ENCODE measurements at places on chromosomes 16 and 17.

DNA sequence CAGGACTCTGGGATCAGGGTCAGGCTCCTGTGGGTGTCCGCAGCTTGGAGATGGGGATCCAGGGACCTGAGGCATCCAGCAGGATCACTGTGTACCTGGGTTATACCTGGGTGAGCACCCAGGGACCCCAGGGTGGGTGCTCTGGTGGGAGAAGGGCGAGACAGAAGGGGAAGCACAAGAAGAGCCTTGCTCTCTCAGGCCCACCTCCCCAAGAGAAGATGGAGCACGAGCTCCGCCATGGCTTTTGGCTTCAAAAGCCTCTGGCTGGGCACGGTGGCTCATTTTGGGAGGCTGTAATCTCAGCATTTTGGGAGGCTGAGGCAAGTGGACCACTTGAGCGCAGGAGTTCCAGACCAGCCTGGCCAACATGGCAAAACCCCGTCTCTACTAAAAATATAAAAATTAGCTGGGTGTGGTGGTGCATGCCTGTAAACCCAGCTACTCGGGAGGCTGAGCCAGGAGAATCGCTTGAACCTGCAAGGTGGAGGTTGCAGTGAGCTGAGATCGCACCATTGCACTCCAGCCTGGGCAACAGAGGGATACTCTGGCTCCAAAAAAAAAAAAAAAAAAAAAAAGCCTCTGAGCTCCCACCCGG lies 8.9 kb downstream of the DRC7 start:
- no peak for DNase-seq

DNA sequence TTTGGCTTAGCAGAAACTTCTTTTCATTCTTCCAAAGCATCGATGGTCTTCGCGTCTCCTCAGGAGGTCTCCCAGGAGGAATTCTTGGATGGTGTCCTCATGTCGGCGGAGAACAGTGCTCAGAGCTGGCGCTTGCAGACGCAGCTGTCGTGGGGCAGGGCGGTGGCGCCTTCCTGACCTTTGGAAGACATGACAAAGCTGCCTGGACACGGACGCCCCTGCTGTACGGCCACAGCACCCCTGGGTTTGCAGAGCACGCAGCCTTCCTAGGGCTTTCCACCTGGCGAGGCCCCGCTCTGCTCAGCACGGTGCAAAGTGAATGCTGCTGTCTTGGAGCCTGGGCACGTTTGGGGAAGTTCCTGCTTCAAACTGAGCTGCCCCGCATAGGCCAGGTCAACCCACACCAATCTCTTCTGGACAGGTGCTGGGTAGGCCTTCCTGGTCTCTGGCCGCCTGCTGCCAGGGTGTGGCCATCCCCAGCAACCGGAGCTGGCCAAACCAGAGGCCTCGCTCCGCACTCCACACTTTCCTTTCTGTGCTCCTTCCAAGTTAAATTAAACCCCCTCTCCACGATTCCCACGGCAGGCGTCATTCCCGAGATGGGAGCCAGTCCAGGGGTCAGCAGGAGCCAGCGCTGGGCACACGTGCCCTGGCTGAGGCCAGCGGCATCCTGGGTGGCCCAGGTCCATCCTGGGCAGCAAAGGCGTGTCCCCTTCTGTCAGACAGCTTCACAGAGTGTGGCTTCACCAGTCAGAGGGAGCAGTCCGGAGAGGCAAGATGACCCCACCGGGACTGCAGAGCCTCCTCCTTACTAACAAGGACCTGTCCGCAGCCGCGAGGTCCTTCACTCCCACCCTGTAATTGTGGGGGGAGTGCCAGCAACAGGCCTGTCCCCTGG lies 15.0 kb upstream of the KREMEN2 start:
- no peak for DNase-seq

- no peak for DNase-seq
These were observed 237.4 kb downstream of the ZFHX3 start for GRCh38 chr16:72810480-72810879.

GRCh38 chr16:81314603-81315270 lies at the start of gene GAN:
Gene GAN, plus strand, starts transcription at chr16:81314962. Its CDS starts 152 bp downstream, at chr16:81315114.
- DNase-seq = peak; percentile 94

GRCh38 chr16:12547608-12547922 lies 256.1 kb downstream of the CPPED1 start:
- DNase-seq = no peak

DNA sequence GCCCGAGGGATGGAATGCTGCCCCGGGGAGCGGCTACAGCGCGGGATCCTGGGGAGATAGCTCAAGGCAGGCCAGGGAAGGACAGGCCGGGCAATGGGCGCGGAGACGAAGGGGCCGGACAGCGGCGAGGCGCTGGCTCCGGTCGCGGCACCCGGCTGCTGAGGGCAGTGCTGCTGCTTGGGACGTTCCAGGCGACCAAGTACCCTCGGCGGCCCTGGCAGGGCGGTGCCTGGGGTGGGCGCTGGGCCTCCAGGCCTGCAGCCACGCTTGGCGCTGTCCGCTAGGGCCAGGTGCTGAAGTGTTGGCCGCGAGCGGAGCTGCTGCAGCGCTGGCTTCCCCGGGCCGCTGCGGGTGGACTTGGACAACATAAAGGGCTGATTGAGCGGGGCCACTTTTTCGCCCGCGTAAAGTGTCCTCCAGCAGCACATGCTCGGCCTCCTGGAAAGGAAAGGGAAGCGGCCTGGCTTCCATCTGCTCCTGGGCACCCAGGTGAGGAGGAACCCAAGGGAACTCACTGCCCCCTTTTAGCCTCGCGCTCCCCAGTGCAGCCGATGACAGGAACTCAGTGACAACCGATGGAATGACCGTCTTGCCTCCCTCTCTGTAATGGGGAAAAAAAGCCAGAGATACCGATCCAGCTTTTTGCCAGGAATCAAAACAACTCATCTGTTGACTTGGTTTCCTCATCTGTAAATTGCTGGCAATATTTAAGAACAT lies 23.7 kb downstream of the CLEC3A start:
- DNase-seq = peak; percentile 55

- DNase-seq = no peak
These were observed 52.0 kb upstream of the LHX1 start for GRCh38 chr17:36885153-36885735.

DNA sequence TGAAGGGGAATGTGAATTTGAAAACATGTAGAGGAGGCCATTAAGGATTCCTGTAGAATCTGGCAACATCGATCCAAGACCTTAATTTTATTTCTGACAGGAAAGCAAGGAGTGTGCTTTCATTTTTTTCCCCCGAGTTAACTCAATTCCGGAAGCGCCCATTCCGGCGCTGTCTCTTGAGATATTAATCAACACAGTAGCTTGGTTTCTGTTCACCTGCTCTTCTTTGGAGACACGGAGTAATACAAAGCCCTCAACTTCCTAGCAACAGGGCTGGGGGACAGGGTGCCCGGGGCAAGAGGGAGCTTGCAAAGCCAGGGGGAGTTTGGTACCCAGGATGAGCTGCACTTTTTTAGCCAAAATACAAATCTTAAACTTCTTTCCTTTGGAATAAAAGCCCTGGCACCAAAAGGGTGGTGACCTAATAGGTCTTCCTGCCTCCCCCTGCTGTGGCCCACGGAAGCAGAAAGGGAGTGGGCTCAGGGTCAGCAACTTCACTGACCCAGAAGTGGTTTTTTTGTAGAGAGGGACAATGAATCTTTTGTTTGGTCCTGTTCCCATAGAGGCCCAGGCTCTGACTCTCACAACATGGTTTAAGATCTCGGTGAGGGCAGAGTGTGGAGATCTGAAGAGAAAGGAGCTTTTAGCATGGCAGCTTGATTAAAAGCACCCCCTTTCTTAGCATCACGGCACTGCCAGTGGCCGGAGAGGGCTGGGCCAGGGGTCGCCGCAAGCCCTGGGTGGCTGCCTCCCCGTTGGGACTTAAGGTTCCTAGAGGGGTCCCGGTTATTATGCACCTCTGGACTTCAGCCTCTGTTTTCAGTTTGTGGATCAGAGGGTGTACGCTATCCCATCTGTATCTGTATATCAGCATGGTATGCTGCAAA lies 207.3 kb downstream of the CCDC182 start:
- no peak for DNase-seq

- DNase-seq = peak; percentile 27
These were observed 850 bp downstream of the PPM1E start for GRCh38 chr17:58756246-58757161.

- DNase-seq = no peak
These were observed 8.0 kb downstream of the SGF29 start for GRCh38 chr16:28561557-28562187.

- peak; percentile 46 for DNase-seq
These were observed 29.0 kb upstream of the RNPS1 start for GRCh38 chr16:2296661-2297505.

- DNase-seq = no peak
These were observed 169.9 kb downstream of the SPECC1 start for GRCh38 chr17:20179041-20179440.

DNA sequence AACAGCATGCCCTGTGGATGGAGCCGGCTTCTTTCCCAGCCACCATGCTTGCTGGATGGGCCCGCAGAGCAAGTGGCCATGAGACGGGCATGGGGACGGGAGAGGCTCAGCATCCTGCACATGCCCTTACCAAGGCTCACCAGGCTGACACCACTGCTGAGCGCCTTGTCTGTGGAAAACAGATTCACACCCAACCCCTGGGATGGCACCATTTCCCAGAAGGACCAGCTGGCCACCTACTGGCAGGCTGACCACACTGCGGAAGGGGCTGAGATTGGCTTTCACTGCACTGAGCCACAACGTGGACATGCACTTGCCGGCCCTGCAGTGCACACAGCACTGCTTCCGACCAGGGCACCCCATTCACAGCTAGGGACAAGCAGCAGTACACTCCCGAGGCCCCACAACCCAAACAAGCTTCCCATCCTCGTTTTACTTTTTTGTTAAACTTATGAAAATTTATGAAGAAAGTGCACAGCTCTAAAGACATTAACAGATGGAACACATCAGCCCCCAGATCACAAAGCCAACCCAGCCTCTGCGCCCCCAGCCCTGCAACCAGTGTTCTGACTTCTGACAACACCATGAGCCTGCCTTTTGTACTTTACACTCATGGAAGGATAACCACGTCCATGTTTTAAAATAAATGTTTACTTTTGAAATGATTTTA lies 13.9 kb upstream of the KRTAP17-1 start:
- peak; percentile 40 for DNase-seq

GRCh38 chr16:74524926-74525325 lies 82.0 kb downstream of the GLG1 start:
- DNase-seq = no peak

GRCh38 chr17:4476511-4477070 lies 22.1 kb upstream of the SPNS2 start:
- DNase-seq = no peak

GRCh38 chr17:55394357-55395021 lies 27.1 kb downstream of the MMD start:
- DNase-seq = no peak

GRCh38 chr16:69732101-69732500 lies 5.7 kb upstream of the NQO1 start:
- no peak for DNase-seq

- no peak for DNase-seq
These were observed 2.1 kb upstream of the ATP2A1 start for GRCh38 chr16:28876019-28876659.

GRCh38 chr16:57486858-57487834 lies 853 bp upstream of the DOK4 start:
- no peak for DNase-seq

- no peak for DNase-seq
These were observed at the start of gene RNF222 for GRCh38 chr17:8397636-8398035. Gene RNF222, minus strand, starts transcription at chr17:8397827. Its CDS starts 4,366 bp downstream, at chr17:8393461.

DNA sequence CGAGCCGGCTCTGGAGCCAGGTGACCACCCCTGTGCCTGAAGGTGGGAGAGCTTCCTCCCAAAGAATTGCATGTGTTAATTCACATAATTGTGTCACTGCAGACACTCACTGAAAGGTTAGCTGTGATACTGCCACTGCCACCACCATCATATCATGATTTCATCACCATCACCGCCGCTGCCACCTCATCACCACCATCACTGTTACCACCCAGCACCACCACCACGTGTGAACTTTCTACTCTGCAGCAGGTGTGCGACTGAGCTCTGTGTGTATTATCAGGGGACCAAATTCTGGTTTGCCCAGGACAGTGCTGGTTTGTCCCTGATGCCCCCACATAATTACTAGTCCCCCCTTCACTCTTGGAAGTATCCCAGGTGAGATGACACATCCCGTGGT lies 15.2 kb downstream of the BCAR1 start:
- DNase-seq = peak; percentile 42

DNA sequence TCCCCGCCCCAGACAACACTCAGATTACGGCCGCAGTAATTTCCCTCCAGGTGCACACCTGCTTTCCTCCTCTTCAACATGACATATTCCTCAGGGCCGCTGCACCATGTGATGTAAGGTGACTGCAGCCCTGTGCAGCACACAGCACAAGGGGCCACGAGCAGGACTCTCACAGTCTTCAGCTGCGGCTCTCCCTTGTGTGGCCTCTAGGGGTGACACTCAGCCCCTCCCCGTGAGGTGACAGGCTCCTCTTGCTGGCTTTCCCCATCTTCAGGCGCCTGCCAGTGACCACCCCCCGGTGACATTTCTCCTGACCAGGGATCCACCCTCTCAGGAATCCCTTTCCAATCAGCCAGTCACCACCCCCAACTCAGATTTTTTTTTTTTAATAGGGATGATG lies 31.3 kb upstream of the ABCC3 start:
- no peak for DNase-seq
